ENCODE measurements at places on chromosomes 5 and 9.
A peak's percentile ranks its signal among the peaks of the same experiment; 100 is the strongest.

GRCh38 chr5:66742083-66742895, 146.1 kb downstream of the MAST4 start:
- DNase-seq: no peak

DNA sequence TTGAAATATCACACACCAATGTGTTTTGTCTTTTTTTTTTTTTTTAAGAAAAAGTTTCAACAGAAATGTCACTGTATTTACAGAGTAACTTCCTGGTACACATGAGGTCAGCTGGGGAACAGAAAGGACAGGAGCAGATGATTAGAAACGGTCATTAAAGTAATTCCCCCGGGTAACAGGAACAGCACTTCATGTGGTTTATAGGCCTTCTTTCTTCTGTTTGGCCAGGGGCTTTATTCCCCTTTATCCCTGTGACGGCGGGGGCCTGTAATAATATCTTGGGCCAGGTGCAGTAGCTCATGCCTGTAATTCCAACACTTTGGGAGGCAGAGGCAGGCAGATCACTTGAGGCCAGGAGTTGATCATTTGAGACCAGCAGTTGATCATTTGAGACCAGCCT, 30.5 kb upstream of the MSH3 start:
- no peak for DNase-seq

DNA sequence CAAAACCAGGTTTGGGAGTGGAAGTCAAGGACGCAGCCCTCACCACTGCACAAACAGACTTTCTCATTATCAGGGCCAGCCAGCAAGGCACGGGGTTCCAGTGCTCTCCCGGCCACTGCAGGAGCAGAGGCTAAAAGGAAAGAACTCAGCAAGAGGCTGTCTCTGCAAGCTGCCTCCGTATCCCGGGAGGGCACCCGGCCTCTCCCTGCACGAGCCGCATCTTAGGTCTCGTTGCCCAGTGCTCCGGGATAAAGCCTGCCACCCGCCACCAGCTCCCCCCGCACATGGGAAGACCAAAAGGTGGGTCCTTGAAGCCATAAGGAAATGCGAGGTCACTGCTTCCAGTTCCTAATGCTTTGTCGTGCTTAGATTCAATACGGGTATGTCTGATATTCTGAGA, 117.2 kb upstream of the SARDH start:
- DNase-seq: no peak

DNA sequence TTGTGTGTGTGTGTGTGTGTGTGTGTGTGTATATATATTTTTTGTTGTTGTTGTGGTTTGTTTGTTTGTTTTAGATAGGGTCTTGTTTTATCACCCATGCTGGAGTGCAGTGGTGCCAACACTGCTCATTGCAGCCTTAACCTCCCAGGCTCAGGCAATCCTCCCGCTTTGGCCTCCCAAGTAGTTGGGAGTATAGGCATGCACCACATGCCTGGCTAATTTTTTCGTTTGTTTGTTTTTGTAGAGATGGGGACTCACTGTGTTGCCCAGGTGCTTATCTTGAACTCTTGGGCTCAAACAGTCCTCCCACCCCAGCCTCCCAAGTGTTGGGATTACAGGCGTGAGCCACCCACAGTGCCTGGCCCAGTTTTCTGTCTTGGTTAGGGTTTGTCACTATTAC, 77.3 kb downstream of the GAPVD1 start:
- no peak for DNase-seq

- no peak for DNase-seq
These were observed 119.3 kb downstream of the CD180 start for GRCh38 chr5:67077296-67077695.

- DNase-seq: no peak
These were observed 88.4 kb downstream of the AK8 start for GRCh38 chr9:132789719-132790118.

- DNase-seq: no peak
These were observed 147.7 kb downstream of the SIL1 start for GRCh38 chr5:139050432-139050831.

DNA sequence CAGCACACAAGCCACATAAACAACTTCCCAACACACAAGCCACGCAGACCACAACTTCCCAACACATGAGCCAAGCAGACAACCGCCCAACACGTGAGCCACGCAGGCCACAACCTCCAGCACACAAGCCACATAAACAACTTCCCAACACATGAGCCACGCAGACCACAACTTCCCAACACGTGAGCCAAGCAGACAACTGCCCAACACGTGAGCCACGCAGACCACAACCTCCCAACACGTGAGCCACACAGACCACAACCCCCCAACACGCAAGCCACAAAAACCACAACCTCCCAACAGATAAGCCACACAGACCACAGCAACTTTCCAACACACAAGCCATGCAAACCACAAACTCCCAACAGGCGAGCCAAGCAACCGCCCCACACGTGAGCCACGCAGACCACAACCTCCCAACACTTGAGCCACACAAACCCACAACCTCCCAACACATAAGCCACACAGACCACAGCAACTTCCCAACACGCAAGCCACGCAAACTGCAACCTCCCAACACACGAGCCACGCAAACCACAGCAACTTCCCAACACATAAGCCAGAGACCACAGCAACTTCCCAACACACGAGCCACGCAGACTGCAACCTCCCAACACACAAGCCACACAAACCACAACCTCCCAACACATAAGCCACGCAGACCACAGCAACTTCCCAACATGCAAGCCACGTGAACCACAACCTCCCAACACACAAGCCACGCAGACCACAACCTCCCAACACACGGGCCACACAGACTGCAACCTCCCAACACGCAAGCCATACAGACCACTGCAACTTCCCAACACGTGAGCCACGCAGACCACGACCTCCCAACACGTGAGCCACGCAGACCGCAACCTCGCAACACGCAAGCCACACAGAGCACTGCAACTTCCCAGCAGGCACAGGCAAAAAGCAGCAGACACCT, 10.1 kb downstream of the BRD9 start:
- no peak for DNase-seq

DNA sequence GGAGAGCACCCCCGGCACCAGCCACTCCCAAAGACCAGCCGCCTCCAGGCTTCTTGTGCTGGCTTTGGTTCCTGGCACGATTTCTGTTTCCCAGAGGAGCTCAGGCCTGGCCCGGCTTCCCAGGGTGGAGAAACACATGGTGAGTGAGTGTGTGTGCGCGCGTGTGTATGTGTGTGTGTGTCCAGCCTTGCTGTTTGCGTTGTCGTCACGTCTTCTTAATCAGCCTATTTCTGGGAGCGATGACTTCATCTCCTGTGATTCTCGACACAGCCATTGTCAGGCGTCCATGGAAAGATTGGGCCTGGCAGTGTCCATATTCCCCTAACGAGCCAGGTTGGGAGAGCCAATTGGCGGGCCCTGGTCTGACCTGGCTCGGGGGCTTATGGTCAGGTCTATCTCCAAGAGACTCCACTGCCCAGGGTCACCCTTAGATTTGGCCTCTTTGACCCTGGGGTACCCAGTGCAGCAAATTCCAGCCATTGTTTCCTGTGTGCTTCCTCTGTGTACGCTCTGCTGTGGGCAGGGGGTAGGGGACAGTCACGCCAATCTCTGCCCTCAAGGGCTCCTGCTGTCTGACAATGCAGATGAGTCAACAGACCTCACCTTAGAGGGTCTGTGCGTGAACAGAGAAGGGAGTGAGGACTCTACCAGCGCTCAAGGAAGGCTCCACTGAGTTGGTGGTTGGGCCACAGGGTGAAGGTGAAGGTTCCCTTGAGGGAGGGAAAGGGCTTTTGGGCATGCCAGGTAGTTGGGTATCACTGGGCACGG, 73.8 kb downstream of the DAB2IP start:
- peak; percentile 97 for DNase-seq

DNA sequence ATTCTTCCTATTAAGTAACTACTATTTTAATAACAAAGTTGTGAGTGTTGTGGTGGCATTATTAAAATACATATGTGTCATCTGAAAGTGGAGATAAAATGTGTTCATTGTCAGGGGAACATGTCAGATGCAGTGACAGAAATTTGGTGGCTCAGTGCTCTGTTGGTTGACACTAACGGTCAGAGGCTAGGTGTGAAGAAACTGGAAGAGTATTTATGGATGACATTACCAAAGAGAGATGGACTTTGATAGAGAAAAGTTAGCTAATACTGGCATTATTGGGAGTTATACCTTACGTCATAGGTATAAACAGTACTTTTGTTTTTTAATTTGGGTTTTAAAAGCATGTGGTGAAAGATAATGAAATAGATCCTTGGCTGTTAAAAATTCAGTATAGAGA, 33.7 kb downstream of the PAM start:
- no peak for DNase-seq

GRCh38 chr9:128193469-128194096, 2.2 kb upstream of the CIZ1 start:
- no peak for DNase-seq

GRCh38 chr9:87516222-87516925, 18.7 kb downstream of the DAPK1 start:
- no peak for DNase-seq

GRCh38 chr5:134177369-134178095, 782 bp upstream of the SKP1 start:
- DNase-seq: no peak

DNA sequence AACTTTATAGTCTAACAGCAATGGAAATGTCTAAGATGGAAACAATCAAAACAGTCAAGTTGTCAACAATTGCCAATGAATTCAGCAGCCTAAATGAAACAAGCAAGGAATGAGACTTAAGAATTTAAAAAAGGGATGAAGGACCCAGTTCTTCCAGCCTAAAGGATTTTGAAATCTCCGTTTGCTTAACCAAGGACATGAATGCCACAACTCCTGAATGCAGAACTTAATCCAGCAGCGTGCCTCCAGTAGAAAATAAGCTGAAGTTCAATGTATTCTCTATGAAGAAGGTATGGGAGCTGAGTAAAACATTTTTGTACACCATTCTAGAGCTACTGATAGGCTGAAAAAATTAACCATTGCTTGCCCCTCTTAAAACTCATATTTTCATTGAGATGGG, 411.3 kb downstream of the ARHGEF28 start:
- no peak for DNase-seq

- no peak for DNase-seq
These were observed 15.8 kb downstream of the ZFAND5 start for GRCh38 chr9:72349240-72349639.

DNA sequence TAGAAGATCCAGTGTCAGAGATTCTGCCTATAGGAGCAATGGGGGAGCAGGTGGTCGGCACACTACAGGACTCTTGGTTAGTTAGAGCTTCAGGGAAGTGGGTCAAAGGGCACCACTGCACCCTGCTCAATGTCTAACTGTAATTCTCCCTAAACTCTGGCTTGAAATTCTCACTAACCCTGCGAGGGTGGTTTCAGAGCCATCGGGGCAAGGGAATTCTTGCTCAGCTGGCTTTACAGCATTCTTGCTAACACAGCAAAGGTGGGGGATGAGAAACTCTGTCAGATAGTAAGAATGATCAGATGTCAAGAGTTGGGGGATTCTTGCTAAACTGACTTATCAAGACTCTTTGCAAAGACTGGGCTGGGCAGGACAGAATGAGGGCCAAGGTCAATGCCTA, 4.7 kb upstream of the ZNF354C start:
- DNase-seq: no peak

DNA sequence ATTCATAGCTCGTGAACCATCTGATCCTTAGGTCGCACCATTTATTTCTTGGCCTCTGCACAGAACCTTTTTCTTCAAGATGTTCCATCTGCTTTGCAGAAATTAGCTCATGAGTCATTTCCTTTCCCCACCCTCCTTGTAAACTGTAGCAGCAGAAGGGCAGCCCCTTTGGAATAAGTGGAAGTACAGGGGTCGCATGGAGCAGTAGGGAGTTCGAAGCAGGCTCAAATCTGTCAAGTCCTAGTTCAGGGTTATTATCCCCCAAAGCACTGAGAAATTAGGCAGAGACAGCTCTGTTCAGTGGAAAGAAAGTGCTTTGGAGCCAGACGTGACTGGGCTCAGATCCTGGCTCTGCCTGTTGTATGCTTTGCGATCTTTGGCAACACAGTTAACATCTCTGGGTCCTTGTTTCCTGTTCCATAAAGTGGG, 84.2 kb downstream of the SGCD start:
- DNase-seq: peak; percentile 56

- DNase-seq: no peak
These were observed 1343.1 kb upstream of the C9orf72 start for GRCh38 chr9:28916348-28916747.

- DNase-seq: no peak
These were observed 93.4 kb downstream of the NRG2 start for GRCh38 chr5:139949710-139950109.

Measured in GM04503 (cell line).